Fibroblast of pulmonary artery (primary cell): ENCODE measurements at places on chromosomes 1 and 21.

DNA sequence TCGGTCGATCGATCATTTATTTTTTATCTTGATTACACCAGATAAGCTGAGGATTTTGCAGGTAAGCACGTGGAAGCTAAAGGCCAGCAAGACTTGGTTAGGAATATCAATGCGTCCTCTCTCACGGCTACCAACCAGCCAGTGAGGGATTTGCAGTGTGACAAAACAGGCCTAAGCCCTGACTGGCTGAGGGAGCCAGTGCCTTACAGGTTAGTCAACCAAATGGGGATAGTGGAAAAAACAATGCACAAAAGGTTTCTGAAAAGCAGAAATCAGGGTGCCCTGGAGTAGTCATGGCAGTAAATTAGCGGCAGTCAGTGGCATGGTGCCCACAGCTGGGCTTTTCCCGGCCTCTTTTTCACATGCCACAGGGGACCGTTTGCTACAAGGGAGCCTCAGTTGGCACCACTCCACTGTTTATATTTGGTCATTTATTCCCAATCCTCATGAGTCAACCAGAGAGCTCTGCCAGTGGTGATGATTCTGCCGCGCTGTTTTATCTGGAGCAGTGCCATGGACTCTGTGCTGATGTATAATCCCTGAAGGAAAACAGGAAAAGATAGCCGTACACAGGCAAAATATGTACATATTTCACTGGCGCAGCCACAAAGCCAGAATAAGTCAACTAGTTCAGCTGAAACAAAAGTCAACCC, 167.6 kb downstream of the RHOU start:
- DNase-seq, result peak; percentile 100

GRCh38 chr21:39976800-39977199, 109.6 kb downstream of the PCP4 start:
- DNase-seq, result no peak

GRCh38 chr1:18556364-18556763, 74.3 kb upstream of the PAX7 start:
- peak; percentile 29 for DNase-seq

- DNase-seq, result peak; percentile 92
These were observed 42.5 kb downstream of the ETS2 start for GRCh38 chr21:38848187-38848609.

GRCh38 chr1:29502225-29502910, 266.0 kb downstream of the PTPRU start:
- no peak for DNase-seq

DNA sequence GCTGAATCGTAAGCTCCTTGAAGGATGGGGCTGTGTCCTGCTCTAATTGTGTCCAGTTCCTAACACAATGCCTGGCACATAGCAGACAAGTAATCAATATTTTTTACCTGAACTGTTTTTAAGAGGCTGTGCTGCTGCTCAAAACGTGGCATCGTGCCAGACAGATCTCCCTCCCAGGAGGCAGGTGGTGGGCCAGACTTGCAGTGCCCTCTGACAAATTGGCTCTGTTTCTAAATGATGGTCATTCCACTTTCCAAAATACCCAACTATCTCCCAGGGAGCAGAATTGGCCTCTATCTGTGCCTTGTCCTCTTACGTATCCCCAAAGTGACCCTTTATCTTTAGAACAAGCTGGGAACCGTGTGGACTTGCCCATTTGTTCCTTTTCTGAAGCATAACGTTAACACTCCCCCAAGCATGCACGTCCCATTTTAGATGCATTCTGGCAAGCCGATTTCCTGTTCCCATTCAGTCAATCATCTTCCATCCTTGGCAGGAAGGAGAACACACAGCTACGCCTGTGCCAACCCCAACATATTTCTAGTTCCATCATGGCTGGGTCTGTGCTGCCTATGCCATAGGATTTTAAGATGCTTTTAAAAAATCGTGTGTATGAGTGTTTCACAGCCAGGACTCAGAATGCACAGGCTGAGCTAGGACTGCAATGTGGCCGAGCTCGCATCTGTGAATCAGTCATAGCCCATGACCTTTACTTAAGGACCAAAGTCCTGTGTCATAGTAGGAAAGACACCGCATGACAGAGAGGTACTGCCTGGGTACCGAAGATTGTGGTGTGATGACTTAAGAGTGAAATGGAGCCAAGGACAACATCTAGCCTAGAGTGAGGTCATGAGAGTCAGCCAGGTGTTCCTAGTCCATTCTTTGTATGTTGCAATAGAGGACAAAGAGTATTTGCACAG, 408.6 kb downstream of the PRDM2 start:
- DNase-seq, result no peak

GRCh38 chr1:162213281-162213912, 143.9 kb downstream of the NOS1AP start:
- peak; percentile 64 for DNase-seq

DNA sequence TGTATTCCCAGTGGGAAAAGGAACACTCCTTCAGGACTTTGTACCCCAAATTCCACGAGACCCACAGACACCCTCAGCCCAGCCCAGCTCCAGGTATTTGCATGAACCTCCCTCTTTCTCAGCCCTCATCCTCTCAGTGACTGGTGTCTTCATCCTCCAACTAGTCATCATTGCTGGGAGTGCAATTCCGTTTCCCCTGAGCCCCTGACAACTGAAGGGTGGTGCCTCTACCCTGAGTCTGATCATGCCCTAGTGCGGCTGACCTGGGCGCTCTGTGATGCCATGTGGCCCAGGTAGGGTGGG, 3.8 kb upstream of the ZNF692 start:
- no peak for DNase-seq
